Smooth muscle cell of the umbilical artery (primary cell): ENCODE measurements at places on chromosomes 5 and 9. TPM values are rescaled to one million over a fixed set of nuclear protein-coding genes. Genes with fewer than 3 reads are reported as not detected.

TNFSF8 gene
- total RNA-seq, result not detected in 2 replicates

PDE6A gene
- not detected in 2 replicates for total RNA-seq

FRRS1L gene
- under 0.01 and 0.28 TPM in 2 replicates for total RNA-seq

PCDHGA1 gene
- total RNA-seq, result 0.69 and 0.89 TPM in 2 replicates

PCDHA7 gene
- 0.74 and 2.4 TPM in 2 replicates for total RNA-seq

RAB14 gene
- total RNA-seq, result 22.3 and 37.7 TPM in 2 replicates

CDKN2A gene
- 25.8 and 27.9 TPM in 2 replicates for total RNA-seq

FAM200C gene
- total RNA-seq, result 4.8 and 5.1 TPM in 2 replicates

CAAP1 gene
- 20.8 and 24.7 TPM in 2 replicates for total RNA-seq

SPINK5 gene
- total RNA-seq, result not detected in 2 replicates

SV2C gene
- not detected in 2 replicates for total RNA-seq

ITK gene
- under 0.01 TPM in 1 of 2 replicates, not detected in the other for total RNA-seq

ARL14EPL gene
- total RNA-seq, result not detected in 2 replicates

SEC24A gene
- total RNA-seq, result 50.5 and 73.8 TPM in 2 replicates

CARTPT gene
- total RNA-seq, result not detected in 2 replicates

C5orf47 gene
- not detected in 2 replicates for total RNA-seq

SAXO1 gene
- 0.05 TPM in 1 of 2 replicates, not detected in the other for total RNA-seq

PCDHB15 gene
- total RNA-seq, result 0.28 and 0.59 TPM in 2 replicates

RNF208 gene
- 0.30 and 0.83 TPM in 2 replicates for total RNA-seq

GABBR2 gene
- 0.55 and 0.89 TPM in 2 replicates for total RNA-seq

TMEM203 gene
- 32.1 and 32.8 TPM in 2 replicates for total RNA-seq

AHRR gene
- 4.6 and 10.7 TPM in 2 replicates for total RNA-seq

C9orf50 gene
- not detected in 2 replicates for total RNA-seq

MOB3B gene
- total RNA-seq, result 0.18 and 0.30 TPM in 2 replicates
